ENCODE measurements at places on chromosomes 12 and 14. TPM values are rescaled to one million over a fixed set of nuclear protein-coding genes. Genes with fewer than 3 reads are reported as not detected.
A peak's percentile ranks its signal among the peaks of the same experiment; 100 is the strongest.

DNA sequence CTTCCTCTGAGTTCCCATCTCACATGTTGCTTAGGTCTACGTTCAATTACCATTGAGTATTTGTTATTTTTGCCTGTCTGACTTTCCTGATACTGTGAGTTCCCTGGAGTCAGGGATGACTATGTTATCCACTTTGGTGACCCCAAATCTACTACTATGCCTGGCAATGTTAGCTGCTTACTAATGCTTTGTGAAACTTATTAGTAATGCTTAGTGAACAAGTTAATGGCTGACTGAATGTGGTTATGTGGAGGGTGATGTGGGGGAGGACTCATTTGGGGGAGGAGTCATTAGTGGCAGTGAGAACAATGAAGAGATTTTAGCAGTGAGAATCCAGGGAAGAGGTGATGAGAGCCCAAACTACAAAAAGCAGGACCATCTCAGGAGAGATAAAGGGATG lies 121.6 kb downstream of the KTN1 start:
- DNase-seq: no peak

GRCh38 chr14:42802346-42802745 lies 1195.7 kb downstream of the LRFN5 start:
- DNase-seq: no peak

- DNase-seq: no peak
Observed at GRCh38 chr12:107732365-107732764, 28.6 kb downstream of the PRDM4 start.

The SMOC1 gene
- 2.9 TPM for polyA plus RNA-seq

- DNase-seq: no peak
Observed at GRCh38 chr14:35578135-35578534, 44.2 kb downstream of the INSM2 start.

- no peak for DNase-seq
Observed at GRCh38 chr12:122028905-122029560, 7.3 kb downstream of the BCL7A start.

The KCNC2 gene
- polyA plus RNA-seq: not detected

The OTOGL gene
- 0.15 TPM for polyA plus RNA-seq

GRCh38 chr12:4270831-4271716 lies 2.5 kb upstream of the CCND2 start:
- peak; percentile 57 for DNase-seq

DNA sequence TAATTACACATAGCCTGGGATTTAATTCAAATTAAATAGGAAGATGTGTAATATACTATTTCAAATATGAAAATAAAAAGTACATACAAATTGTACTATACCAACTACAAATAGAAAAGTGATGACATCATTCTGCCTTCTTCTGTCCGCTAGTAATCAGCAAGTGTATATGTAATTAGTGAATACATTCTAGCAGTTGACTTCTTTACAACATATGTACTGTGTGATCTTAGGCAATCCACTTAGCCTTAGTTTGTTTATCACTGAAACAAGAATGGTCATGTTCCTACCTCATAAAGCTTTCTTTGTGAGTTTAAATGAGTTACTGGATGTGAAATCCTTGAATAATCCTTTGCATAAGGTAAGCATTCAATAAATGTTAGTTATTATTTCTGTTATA lies 7.8 kb upstream of the LUM start:
- no peak for DNase-seq
